ENCODE measurements at places on chromosomes 3 and 15.

DNA sequence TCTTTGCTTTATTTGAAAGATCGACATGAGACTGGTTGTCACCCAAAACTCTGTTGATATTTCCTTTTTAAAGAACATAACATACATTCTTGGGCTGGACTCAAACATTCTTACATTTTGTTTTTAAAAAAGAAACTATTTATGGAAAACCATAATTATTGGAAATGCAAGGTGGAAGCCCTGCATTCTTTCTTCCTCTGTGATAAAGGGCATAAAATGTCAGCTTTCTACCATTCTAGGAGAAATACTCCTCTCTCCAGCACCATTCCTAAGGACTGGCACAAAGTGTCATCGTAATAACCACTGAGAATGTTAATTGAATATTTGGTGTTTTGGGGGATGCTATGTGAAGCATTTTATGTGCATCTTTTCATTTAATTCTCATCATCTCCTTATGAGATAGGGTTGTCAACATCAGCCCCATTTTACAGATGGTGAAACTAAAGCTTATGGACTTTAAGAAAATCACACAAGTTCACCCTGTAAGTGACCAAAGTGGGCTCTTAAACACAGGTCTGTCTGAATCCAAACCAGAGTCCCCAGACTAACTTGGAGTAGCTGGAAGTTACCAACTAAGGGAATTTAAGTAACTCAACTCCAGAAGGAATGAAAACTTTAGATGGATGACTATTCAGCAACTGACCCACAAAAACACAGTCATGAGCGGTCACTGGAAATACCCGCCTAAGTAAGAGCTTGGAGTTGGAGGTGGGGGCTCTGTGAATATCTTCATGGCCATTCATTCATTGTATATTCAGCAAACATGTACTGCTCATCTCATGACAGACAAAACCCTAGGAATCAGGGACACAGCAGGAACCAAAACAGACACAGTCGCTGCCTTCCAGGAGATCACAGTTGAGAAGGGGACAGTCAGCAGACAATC, 45.9 kb upstream of the LMCD1 start:
- no peak for DNase-seq

DNA sequence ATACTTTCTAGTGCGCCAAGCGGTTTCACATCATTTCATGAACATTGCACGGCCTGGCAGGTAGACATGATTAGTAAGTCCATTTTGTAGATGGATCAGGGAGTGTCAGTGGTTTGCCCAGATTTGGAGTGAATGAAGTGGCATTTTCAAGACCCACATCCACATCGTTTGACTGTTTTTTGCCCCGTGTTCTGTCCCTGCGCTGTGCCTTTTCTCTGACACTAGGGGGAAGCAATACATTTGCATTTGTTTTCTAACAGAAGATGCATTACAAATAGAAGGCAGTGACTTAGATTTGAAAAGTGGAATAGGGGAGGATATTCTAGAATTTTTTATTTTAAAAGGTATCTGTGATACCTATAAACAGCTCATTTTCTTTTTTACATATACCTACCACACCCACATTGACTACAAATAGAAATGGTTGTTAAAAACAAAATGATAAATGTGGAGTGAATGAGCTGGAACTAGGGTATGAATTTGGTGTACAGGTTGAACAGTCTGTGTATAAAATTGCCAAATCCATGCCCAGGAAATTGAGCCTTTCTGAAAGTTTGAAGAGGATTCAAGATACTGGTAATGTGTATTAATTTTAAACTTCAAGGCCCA, 98.0 kb downstream of the USP13 start:
- peak; percentile 41 for DNase-seq

- peak; percentile 29 for DNase-seq
Observed at GRCh38 chr3:58529516-58530353, 7.3 kb downstream of the ACOX2 start.

DNA sequence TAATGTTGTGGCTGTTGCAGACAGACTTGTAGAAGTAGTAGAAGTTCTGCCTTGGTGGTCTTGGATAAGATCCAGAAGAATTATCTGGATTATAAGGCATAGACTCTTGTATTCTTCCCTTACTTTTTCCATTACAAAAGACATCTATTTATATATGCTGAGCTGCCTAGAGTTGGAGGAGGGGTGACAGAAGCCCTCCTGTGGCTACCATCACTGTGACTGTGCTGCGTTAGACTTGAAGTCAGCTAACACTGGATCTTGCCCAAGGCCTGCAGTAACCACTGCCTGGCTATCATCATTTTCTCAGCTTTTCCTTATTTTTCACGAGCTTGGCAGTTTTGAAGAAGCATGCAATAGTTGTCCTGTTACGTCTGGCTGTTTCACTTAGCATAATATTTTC, 684.8 kb upstream of the BCHE start:
- no peak for DNase-seq

GRCh38 chr3:99938270-99938911, 120.7 kb downstream of the CMSS1 start:
- DNase-seq = peak; percentile 24

GRCh38 chr15:85804481-85805170, 9.9 kb upstream of the KLHL25 start:
- no peak for DNase-seq

- no peak for DNase-seq
Observed at GRCh38 chr3:185270956-185271332, 17.1 kb upstream of the EHHADH start.

DNA sequence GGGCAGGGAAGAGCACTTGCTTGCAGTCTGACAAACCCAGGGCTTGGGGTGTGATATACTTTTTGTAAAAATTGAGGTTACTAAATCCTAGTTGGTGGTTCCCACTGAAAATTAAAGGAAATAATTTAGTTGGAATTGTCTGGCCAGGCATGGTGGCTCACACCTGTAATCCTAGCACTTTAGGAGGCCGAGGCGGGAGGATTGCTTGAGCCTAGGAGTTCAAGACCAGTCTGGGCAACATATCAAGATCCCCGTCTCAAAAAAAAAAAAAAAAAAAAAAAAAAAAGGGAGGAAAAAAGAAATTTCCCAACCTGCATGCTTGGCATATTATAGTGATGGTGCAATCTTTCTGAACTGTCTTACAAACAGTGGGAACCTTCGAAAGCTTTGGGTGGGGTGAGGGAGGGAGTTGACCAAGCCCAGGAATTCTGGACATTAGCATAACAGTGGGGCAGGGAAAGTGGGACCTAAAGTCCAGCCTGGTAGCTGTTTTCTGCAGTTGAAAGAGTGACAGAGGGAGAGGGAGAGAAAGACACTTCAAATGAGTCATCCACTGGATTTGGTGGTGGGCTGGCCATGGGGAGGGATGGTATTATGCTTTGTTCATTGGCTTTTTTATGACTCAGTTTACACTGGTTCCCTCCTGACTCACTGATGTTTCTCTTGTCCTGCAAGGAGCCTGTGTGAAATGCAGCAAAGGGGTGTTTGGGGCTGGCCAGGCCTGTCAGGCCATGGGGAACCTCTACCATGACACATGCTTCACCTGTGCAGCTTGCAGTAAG, 41.1 kb downstream of the LIMD1 start:
- DNase-seq = peak; percentile 84

GRCh38 chr15:70199540-70200410, 102.1 kb upstream of the TLE3 start:
- no peak for DNase-seq

DNA sequence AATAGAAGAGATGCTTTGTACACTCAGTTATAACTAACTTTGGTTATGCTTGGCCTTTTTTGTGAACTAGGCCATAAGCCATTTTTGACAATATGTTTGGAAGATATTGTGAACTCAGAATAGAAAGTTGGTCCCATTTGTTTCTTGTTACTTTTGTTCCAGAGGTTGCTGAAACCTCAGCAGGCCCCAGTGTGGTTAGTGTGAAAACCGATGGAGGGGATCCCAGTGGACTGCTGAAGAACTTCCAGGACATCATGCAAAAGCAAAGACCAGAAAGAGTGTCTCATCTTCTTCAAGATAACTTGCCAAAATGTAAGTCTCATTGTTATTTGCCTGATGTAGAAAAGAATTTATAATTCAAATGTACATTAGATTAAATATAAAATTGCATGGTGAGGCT, 5.7 kb downstream of the ALAS1 start:
- no peak for DNase-seq

DNA sequence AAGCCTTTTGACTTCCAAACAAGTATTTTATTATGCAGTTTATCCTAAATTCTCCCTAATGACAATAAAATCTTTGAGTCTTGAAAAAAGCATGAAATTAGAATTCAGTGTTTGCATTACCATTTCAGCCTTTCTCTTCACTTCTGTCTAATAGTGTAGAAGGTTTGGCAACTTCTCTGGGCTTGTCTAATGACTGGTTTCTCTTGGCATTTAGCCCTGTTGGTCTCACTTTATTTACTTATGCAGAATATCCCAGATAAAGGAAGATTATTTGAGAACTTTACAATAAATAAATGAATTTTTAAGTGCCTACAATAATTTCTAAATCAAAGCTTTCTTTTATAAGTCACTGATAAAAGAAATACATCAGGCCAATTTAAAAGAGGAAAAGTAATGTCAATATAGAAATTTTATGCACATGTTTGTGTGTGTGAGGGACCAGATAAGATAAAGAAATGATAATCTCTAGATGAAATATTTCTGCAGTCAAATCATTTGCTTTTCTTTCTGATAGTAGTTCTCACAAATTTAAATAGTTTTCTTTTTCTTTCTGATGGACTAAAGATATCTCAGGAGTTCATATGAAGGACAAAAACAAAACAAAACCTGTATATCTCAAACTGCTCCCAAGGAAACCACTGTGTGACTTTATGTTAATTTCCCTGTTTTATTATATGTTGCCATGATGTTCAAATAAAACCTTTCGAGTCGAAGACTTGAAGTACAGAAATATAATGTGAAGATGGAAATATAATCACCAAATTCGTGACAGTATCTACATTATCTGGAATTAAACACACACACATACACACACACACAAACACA, 533.1 kb upstream of the CBLB start:
- DNase-seq = no peak

GRCh38 chr3:155169197-155169596, 89.1 kb downstream of the MME start:
- DNase-seq = no peak

- no peak for DNase-seq
Observed at GRCh38 chr3:52404391-52404790, 40.5 kb downstream of the SEMA3G start.

DNA sequence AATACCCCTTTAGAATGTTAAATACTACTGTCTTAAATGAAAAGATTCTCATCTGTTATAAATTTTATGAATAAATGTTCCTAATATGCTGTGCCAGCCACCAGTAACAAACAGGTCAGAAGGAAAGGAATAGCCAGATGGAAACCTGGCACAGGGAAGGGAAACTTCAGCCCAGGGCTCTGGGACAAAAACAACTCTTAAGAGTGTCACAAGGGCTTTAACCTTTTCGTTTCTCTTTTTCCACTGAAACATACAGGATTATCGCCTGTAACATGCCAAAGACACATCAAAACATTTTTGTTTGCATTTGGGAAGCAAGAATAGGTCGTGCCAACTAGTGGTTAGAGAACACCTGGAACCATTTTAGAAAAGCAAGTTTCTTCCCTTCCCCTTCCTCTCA, 109.0 kb upstream of the NEDD4 start:
- DNase-seq = no peak

DNA sequence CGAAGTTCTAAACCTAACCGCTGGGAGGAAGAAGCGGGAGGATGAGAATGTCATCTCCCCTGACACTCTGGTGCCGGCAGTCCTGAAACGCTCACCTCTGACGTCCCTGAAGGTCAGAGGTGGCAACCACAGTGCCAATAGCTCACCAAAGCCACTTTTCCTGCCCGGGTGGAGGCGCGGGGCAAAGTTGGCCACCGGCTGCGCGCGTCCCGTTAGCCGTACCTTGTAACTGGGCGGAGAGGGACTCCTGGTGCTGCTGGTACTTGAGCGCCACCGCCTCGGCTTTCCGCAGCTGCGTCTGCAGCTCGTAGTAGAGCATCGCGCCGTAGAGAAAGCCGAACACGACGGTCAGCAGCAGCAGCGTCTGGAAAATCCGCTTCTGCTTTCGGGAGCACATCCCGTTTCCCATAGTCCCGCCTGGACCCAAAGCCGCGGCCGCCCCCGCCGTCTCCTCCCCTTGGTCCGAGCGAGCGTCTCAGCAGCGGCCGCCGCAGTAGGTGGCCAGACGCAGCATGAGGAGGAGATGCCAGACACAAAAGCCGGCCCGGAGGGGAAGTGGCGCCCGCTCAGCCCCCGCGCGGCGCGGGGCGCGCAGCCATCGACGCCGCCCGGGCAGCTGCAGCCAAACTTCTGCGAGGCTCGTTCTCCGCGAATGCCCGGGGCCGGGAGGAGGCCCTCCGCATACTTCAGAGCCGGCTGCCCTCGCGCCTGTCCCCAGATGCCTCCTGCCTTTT, 680 bp downstream of the GOLIM4 start:
- DNase-seq = peak; percentile 89

GRCh38 chr15:86162172-86162591, 82.5 kb downstream of the AGBL1 start:
- no peak for DNase-seq

DNA sequence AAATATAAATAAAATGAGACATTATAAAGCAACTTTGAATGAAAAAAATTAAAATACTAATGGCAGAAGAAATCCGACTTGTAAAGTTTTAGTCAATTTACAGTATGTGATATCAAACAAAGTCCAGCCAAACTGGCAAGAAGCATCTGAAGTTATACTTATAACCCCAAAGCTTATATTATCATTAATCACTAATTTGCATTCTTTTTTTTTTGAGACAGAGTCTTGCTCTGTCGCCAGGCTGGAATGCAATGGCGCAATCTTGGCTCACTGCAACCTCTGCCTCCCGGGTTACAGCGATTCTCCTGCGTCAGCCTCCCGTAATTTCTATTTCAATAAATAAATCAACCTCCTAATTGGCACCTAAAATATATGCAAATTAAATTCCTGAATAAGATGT, 80.1 kb downstream of the AQR start:
- peak; percentile 58 for DNase-seq

- DNase-seq = no peak
Observed at GRCh38 chr15:25171111-25171811, 216.5 kb downstream of the SNRPN start.

GRCh38 chr15:71051539-71051938, 63.7 kb upstream of the THSD4 start:
- DNase-seq = peak; percentile 54

GRCh38 chr3:101038880-101039279, 45.7 kb upstream of the ABI3BP start:
- DNase-seq = peak; percentile 43

DNA sequence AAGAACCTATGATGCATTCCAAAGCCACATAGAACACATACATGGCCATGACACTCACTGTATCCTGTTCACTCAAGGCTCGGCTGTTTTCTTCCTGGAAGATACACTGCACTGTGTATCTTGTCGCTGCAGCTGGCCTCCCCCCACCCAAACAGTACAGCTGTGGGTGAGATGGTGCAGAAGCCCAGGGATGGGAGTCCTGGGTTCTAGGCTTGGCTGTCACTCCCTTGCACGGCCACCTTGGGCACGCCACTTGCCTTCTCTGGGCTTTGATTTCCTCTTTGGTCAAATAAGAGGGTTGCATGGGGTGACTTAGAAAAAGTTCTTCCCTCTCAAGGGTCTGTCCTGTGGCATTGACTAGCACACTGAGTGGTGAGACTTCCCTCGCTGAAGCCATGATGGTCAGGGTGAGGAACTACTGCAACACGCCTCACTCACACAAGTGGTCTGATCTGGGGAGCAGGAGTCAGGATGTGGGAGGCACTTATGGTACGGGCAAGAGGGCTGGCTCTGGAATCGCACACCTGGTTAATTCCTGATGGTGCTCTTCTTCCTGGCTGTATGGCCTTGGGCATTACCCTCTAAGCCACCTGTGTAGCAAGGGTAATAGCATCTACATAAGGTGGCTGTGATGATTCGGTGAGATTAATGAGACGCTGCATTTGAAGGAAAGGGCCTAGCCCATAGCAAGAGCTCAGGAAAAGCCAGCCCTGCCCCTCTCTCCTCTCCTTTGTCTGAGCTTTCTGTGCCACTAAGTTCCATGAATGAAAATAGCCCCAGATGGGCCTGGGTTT, 44.0 kb downstream of the ANP32A start:
- DNase-seq = no peak

All from ELR (cell line).